ENCODE measurements at places on chromosomes 1 and 21. TPM values are rescaled to one million over a fixed set of nuclear protein-coding genes. Genes with fewer than 3 reads are reported as not detected.
A peak's percentile ranks its signal among the peaks of the same experiment; 100 is the strongest.

DNA sequence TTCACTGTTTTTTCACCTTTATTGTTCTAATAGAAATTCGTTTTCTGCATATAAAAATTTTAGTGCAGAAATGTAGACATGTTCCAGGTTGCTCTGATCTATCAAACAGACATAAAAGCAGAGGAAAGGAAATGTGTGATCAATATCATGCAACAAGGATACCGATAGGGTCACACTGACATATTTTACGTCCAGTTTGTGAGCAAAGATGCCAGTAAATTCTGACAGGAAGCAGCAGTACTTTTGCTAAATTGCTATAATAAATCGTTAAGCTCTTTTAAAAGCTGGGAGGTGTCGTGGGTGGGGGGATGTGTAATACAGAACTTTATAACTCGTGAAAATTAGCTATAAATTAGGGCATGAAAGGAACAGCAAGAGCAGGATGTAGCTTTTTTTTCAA lies 955.2 kb downstream of the BRINP3 start:
- no peak for DNase-seq

GRCh38 chr1:244836135-244836521 lies 670 bp downstream of the COX20 start:
- no peak for DNase-seq

DNA sequence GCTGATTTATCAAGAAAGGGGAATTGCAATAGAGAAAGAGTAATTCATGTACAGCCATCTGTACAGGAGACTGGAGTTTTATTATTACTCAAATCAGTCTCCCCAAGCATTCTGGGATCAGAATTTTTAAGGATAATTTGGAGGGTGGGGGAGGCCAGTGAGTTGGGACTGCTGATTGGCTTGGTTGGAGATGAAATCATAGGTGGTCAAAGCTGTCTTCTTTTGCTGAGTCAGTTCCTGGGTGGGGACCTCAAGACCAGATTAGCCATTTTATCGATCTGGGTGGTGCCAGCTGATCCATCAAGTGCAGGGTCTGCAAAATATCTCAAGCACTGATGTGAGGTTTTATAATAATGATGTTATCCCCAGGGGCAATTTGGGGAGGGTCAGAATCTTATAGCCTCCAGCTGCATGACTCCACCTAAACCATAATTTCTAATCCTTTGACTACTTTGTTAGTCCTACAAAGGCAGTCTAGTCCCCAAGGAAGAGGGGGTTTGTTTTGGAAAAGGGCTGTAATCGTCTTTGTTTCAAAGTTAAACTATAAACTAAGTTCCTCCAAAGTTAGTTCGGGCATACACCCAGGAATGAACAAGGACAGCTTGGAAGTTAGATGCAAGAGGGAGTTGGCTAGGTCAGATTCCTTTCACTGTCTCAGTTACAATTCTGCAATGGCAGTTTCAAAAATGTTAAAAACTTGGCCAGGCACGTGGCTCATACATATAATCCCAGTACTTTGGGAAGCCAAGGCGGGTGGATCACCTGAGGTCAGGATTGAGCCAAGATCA lies 16.9 kb upstream of the RAB3B start:
- no peak for DNase-seq

GRCh38 chr21:22421416-22422180 lies 1423.4 kb downstream of the NCAM2 start:
- DNase-seq: no peak

The CFHR3 gene
- polyA plus RNA-seq: not detected

- no peak for DNase-seq
Observed at GRCh38 chr21:33088384-33088783, 18.4 kb downstream of the OLIG1 start.

GRCh38 chr1:66360285-66360724 lies 173.6 kb upstream of the SGIP1 start:
- DNase-seq: no peak

The LDLRAD1 gene
- not detected for polyA plus RNA-seq

The RPE65 gene
- not detected for polyA plus RNA-seq

DNA sequence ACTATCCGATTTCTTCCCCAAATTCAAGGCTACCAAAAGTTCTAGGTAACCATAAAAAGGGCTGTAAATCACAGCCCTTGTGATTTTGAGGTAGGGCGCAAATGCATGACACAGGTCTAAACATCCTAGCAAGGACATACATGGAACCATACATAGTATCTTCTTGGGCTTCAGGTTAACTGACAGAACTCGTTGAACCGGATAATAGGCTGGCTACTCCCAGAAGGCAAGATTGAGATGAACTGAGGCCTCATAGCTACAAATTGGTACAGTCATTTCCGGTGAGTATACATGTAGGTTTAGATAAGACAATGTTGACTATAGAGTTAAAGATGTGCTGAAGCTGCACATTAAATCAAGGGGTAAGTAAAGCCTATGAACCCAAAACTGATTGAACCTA lies 27.3 kb upstream of the TP53BP2 start:
- no peak for DNase-seq

DNA sequence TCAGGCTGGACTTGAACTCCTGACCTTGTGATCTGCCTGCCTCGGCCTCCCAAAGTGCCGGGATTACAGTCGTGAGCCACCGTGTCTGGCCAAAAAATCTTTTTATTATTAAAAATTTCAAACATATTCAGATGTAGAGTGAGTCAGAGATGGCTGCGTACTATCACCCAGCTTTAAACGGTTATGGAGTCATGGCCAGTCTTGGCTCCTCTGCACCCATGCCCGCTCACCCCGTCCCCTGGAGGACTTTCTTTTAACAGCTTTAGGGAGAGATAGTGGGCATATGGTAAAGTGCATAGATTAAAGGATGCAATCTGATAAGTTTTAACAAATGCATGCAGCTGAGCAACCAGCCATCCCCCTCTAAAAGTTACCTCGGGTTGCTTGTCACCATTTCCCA lies 51.8 kb downstream of the TNFRSF8 start:
- DNase-seq: no peak

DNA sequence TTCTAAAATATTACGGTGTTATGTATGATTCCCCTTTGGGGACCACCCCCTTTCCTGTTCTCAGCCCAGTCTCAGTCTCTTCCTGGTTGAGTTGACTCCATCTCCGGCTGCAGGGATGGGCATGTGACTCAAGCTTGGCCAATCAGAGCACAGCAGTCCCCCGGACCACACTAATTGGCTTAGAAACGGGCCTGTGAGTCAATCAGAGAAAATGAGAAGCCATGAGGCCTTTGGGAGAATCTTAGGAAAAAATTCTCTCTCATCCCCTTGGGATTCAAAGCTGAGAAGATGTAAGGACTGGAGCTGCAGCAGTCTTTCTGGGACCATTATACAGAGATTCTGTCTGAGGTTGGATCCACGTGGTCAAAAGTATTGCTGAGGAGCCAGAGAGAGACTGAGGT lies 10.7 kb upstream of the FHAD1 start:
- no peak for DNase-seq

The GAS5 gene
- 323 TPM for polyA plus RNA-seq

GRCh38 chr1:42173961-42174735 lies 9.6 kb upstream of the GUCA2A start:
- DNase-seq: no peak

The ATP5PO gene
- polyA plus RNA-seq: 378 TPM

- DNase-seq: no peak
Observed at GRCh38 chr1:84398175-84399155, at the start of gene DNASE2B. TSS of gene DNASE2B (plus strand) at chr1:84398484. CDS start at chr1:84398565, 81 bp downstream.

DNA sequence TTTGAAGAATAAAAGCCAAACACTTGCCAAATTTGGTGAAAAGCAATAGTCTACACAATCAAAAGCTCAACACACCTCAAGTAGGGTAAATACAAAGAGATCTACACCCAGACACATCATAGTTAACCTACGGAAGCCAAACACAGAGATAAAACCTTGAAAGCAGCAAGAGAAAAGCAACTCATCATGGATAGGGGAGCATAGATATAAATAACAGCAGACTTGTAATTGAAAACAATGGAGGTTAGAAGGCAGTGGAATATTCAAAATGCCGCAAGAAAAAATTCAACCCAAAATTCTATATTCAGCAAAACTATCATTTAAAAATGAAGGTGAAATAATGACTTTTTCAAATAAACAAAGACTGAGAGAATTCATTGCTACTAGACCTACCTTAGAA lies 105.1 kb downstream of the ITSN1 start:
- DNase-seq: no peak

DNA sequence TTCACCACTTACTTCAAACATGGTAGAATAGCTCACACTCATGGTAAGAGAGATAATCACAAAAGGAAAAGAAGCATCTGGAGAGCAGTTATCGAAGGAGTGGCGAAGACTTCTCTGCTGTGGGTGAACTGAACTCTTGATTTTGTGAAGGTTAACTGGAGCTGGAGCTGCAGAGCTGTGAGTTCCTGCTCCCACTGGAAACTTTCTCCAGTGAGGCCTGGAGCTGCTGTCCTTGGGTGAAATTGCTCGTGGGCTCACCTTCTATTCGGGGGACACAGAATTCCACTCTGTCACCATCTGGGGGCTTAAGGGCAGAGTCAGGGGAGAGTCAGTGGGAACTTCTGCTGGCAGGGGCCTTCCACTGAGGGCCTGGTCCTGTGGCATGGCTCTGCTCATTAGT lies 45.9 kb downstream of the MAB21L3 start:
- DNase-seq: no peak

The ATP1A4 gene
- polyA plus RNA-seq: not detected

DNA sequence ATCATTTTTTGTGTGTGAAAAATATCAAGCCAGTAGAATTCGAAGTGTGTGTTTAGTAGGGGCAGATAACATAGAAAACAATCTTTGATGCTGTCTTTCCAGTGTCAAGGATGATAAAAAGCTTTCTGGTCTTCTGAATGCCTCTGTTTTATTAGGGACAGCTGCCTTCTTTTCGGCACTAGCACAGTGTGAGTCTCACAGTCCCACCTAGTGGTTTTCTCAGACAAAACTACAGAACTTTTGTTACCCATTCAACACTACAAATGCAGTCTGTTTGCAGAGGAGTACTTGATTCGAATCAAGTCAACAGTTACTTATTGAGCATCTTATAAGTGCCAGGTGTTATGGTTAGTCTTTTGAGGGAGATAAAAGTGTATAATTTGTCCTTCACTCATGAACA lies 30.6 kb upstream of the MCOLN3 start:
- no peak for DNase-seq

The FAM110D gene
- polyA plus RNA-seq: 1.1 TPM

The KCNT2 gene
- polyA plus RNA-seq: 1.2 TPM

DNA sequence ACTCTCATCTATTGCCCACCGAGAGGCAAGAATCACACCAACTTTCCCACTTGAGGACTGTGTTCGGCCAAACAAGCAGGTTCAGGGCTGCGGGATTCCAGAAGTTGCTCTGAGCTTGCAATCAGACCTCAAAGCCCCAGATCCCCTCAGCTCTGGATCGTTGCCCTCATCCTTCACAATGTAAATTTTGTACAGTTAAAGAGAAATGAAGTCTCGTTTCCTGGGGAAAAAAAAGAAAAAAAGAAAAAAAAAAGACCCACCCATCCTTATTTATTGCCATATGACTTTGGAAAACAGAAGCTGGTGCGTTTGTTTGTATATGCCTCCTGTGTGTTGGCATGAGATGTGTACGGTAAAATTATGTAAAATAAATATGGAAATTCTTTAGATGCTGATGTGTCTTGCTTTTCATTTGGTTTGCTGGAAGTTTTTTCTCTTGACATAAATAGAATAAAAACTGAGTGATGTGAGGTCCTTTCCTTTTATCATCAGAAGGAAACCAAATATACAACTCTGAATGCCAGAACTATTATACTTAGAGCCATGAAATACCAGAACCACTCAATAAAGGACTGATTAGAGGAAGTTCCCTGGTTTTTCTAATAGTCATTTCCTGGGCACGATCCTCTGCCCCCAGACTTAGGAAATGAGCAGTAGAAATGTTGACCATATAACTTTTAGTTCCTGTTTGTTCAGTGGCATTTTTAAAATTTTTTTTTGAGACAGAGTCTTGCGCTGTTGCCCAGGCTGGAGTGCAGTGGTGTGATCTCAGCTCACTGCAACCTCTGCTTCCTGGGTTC lies 48.7 kb downstream of the LHX4 start:
- no peak for DNase-seq

- DNase-seq: no peak
Observed at GRCh38 chr1:76048219-76048618, 26.3 kb upstream of the ST6GALNAC3 start.

GRCh38 chr1:171877701-171878100 lies 36.4 kb downstream of the DNM3 start:
- no peak for DNase-seq

GRCh38 chr21:41713495-41714281 lies 53.2 kb downstream of the RIPK4 start:
- DNase-seq: no peak

DNA sequence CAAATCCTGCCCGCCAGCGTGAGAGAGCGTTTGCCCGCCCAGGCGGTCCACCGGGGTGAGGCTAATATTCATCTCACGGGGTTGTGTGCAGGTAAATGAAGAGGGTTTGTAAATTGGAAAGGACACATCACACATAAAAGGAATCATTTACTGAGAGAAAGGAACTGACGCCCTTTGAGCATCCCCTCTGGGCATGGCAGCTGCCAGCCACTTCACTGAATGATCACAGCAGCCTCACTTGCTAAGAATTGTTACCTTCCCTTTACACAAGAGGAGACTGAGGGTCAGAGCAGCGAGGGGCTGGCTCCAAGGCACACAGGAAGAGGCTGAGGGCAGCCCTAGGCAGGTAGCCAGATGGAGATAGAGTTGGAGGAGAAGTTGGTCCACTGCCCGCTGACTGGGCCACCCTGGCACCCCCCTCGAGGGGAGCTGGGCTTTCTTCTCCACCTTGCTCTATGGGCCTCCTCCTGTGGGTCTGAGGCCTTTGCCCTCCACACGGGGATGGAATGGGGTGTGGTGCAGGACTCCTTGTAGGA lies 96.0 kb downstream of the FOXD2 start:
- no peak for DNase-seq

GRCh38 chr1:104646233-104646632 lies 896.5 kb downstream of the AMY1C start:
- DNase-seq: no peak

The PYHIN1 gene
- polyA plus RNA-seq: not detected

- no peak for DNase-seq
Observed at GRCh38 chr1:38817267-38818174, 42.1 kb downstream of the RRAGC start.

DNA sequence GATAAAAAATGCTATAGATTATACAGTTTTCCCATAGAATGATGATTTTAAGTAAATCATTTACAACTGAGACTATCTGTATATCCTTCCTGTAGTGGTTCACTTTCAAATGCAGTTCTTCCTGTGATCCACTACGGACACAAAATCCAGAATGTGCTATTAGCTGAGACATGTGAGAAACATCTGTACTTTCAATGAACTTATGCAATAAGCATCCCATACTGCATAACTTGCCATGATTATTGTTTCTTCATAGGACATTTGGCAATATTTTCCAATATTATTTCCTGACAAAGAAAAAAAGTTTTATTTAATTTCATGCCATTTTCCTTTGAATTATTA lies 83.5 kb upstream of the PRDX6 start:
- DNase-seq: no peak

GRCh38 chr1:11284784-11285183 lies 11.8 kb downstream of the UBIAD1 start:
- no peak for DNase-seq

- peak; percentile 11 for DNase-seq
Observed at GRCh38 chr1:21662426-21663247, 6.5 kb downstream of the RAP1GAP start.

GRCh38 chr1:238139713-238140112 lies 249.0 kb upstream of the ZP4 start:
- DNase-seq: no peak

The CFAP141 gene
- polyA plus RNA-seq: not detected

- no peak for DNase-seq
Observed at GRCh38 chr1:158506369-158506987, 34.5 kb downstream of the OR10R2 start.

- DNase-seq: no peak
Observed at GRCh38 chr1:215417122-215417521, 150.0 kb upstream of the KCTD3 start.

The TMIGD3 gene
- 6.6 TPM for polyA plus RNA-seq

The TYW3 gene
- 7.6 TPM for polyA plus RNA-seq

GRCh38 chr1:245717611-245718010 lies 562.8 kb downstream of the KIF26B start:
- no peak for DNase-seq
